ENCODE measurements at places on chromosomes 11 and 22.

GRCh38 chr11:33652930-33653329 is 47.7 kb downstream of the C11orf91 start:
- no peak for DNase-seq

DNA sequence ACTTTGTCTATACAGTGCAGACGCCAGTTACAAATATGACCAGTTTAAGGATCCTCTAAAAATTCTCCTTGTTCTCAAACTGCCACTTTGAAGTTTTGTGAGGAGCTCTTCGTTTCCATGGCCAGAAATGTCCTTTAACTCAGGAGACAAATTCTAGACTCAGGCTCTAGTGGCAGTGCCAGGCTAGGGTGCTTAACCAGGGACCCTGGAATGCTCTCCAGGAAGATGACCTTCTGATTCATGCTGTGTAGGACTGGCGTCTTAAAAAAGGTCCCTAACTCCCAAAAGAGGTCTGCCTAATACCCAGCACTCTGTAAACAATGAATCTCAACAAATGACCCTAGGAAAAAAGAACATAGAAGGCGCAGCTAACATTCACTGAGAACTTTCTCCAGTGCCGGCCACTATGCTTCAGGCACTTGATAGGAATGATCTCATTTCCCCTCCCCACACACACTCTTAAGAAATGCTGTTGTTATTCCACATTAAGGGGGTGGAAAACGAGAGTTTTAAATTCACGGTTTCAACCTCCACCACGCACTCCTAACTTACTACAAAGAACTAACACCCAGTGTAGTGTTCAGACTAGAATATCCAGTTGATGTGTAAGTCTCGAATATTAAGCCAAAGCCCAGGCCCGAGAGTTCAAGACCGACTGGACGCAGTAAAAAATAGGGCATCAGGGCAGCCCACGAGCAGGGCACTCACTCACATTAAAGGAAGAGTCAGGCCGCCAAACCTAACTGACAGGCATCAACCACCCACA is 747 bp downstream of the NXF1 start:
- no peak for DNase-seq

DNA sequence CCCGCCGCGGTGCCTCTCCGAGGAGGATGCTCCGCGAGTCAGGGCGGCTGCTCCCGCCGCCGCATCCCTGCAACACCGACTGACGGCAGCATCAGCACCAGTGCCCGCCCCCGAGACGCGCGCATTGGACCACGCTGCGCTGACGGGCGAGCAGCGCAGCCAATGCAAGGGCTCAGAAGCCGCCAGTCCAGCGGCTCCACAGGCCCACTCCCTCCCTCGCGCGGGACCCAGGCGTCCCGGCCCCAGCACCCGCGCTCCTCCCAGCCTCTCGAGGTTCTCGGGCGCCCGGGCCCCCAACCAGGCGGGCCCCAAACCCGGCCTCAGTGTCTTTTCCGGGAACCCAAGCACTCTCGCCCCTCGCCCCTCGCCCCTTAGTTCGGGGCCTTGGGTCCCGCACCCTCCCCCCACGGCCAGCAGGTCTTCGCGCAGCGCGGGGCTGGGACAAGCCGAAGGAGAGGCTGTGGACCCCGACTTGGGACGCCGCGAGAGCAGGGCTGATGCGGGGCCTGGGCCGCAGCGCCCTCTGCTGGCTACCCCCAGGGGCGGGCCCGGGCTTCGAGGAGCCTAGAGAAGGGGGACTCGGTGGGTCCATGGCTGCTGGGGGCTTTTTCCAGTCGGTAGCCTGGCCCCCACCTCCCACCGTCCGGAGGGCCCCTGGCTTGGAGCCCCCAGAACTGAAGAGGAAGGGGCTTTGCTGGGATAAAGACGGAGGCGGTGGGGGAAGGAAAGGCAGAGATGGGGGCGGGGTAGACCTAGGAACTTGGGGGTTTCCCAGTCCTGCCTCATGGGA is at the start of gene NRXN2:
TSS of gene NRXN2 (minus strand) at position 81 of the 790 bp plus-strand sequence. CDS start 9,498 bp downstream, outside the sequence.
- peak; percentile 93 for DNase-seq

DNA sequence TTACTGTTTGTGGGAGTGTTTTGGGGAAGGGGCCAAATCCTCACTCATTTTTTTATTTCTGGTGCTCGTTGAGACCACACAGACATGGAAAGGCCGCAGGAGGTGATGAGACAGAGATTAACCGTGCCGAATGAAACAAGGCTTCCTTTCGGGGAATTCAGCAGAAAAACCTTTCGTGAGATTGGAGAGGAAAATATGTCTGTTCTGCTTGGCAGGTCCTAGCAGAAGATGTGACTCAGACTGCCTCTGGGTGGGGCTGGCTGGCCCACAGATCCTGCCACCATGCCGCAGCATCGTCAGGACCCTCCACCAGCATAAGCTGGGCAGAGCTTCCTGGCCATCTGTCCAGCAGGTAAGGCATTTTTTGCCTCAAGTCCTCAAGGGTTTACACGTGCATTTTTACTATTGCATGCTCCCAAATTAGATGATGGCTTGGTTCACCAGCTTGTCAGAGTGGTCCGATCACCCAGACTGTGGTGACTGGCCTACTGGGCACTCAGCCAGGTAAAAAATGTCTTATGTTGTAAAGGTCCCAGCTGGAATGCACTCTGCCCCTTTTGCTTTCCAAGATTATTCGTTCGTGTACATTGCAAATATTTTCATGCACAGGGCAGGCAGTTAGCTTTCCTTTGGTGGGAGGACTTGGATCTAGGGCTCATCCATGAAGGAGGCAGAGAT is 1.5 kb downstream of the DDB2 start:
- peak; percentile 22 for DNase-seq

DNA sequence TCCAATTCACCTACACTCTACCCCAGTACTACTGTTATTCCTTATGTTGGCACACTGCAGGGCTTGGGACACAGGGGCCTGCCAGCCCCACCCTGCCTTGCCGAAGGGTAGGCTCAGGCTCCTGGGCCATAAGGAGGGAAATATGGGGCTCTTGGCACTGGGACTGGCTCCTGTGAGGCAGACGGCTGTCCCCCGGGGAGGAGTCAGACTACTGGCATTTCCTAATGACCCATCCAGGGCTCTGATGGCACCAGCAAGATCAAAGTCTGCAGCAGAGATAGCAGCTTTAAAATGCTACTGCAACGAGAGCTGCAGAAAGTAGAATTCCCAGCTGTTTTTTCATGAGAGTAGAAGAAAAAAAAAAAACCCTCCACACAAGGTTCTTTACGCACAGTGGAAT is 42.2 kb upstream of the CYP2D6 start:
- DNase-seq: no peak

GRCh38 chr22:41907436-41908401 is 7.2 kb downstream of the SHISA8 start:
- no peak for DNase-seq

DNA sequence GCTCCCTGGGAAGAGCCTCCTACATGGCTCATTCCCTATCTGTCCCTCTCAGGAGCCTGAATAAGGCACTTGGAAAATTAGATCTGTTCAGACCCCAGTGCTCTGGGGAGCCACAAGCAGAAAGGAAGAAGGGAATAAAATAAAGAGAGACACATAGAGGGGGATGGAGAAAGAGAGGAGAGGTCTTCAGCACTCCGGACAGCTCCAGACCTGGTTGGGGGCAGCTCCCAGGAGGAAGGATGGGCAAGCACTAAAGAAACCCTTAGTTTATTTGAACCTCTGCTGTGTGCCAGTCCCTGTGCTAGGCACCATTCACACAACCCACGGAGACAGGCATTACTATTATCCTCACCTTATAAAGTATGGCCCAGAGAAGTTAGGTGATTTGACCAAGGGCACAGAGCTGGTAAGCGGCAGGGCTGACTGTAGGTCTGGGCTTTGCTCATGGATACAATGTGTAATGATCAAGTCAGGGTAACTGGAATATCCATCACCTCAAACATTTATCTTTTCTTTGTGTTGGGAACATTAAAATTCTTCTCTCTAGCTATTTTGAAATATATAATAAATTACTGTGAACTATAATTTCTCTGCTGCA is 53.7 kb upstream of the LRRC32 start:
- DNase-seq: no peak

DNA sequence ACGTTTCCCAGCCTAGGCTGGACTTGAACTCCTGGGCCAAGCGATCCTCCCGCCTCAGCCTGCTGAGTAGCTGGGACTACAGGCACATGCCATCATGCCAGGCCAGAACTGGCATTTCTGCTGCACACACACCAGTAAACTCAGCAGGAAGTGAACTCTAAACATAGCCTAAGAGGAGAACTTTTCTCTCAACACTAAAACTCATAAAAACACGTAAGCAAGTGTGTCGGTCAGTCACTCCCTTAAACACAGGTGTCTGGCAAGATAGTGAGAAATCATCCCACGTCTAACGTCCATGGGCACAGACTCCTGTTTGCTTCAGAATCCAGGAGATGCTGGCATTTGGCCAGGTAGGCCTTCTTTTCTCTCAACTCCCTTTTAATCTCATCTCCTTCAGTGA is 104.8 kb downstream of the RPL27A start:
- DNase-seq: no peak

DNA sequence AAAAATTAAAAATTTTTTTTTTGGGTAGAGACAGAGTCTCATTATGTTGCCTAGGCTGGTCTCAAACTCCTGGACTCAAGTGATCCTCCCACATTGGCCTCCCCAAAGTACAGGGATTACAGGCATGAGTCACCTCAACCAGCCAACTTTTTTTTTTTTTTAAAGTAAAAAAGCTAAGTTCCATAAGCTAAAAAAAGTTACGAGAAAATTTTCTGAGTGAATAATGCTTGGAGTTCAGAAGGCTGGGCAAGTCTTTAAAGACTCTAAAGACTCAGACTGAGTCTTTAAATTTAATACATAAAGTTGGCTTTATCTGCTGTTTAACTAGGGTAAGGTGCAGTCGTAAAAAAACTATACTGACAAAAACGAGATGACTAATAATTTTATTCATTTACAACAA is 5.6 kb downstream of the DDX6 start:
- DNase-seq: no peak

- DNase-seq: no peak
These were observed 648 bp downstream of the DLG2 start for GRCh38 chr11:85626496-85626895.

DNA sequence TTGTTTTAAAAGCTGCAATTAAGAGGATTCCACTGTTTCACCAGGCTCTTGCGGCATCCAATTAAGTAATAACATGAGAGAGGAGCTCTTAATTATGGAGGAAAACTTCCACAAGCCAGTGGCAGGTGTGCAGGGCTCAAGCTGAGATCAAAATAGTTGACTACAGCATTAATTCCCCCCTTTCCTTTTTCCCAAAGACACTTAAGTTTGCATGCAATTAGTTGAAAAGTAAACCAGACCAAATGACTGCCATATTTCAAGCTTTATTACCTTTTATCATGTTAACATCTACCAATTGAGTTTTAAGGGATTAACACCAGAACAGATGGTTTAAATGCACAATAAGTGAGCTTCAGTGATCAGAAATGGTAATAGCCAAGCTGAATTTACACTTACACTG is 32.1 kb downstream of the FAM168A start:
- no peak for DNase-seq

GRCh38 chr11:114612686-114613085 is 17.1 kb upstream of the NXPE4 start:
- no peak for DNase-seq

- no peak for DNase-seq
These were observed 373.1 kb downstream of the ETS1 start for GRCh38 chr11:128214263-128214662.

- no peak for DNase-seq
These were observed 4.1 kb downstream of the BEST1 start for GRCh38 chr11:61954106-61954850.

GRCh38 chr11:78314762-78315161 is 102.9 kb downstream of the GAB2 start:
- DNase-seq: no peak

DNA sequence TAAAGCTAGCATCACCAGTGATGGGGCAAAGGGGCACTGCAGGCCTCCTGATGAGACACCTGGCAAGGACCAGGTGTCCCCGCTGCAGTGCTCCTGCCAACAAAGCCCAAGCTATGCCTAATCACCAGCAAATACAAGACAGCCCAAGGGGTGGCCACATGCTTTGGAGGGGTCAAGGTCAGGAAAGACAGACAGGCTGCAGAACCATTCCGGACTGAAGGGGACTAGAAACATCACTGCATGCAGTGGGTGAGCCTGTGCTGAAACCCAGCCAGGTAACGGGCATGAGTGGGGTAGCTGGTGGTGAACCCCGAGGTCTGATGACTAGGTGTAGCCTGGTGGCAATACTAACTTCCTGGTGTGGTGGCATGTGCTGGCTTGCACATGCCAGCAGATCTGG is 111.1 kb downstream of the MED15 start:
- DNase-seq: no peak

DNA sequence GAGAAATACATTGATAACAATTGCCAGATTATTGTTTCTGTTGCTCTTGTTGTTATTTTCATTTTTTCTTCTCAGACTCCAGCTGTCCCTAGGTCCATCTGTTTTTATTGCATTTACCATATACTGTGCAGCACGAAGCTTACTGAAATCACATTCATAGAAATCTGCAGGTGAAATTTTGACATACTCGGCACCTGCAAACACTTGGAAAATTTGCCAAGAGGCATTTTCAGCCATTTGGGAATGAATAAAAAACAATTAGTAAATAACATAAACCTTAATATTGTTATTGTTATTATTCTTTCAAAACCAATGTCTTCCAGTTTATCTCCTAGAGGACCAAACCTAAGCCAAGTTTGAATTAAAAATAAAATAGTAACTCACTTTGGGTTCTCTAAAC is 2357.2 kb downstream of the LRRC4C start:
- DNase-seq: no peak

- DNase-seq: no peak
These were observed 13.9 kb downstream of the IFITM10 start for GRCh38 chr11:1736447-1736992.

DNA sequence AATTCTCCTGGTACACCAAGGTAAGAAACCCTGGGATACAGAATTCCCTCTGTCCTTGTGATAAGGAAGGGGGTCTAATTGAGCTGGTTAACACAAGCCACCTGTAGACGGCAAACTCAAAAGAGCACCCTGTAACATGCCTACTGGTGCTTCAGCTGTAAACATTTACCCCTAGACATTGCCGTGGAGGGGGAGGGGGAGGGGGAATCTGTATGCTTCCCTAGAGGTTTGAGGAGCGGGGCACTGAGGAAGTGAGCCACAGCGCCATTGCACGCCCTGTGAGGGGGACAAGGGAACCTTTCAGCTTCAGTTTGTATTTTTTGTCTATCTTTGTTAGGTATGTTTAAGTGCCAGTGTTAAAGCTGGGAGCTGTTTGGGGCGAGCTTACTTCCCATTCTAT is 99.8 kb downstream of the AASDHPPT start:
- DNase-seq: no peak

- no peak for DNase-seq
These were observed 29.1 kb downstream of the RAB38 start for GRCh38 chr11:88146106-88146505.

DNA sequence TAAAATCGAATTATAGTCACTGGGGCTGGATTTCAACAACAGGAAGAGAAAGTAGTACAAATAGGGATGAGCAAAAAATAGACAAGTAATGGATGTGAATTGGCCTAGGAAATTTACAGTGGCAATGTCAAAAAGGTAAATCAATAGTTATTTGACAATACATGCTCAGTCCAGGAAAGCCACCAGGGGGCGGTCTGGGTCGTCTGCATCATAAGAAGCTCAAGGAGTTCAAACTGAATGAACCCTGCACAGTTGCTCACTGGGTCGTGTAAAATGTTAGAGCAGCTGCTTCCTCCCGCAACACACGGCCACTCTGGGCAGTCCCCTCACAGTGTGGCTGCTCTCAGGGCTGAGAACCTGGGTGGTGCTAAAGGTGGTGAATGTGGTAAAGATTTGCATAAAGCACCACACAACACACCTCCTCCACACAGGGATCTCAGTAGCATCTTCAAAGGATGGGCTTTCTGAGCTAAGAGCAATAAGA is 85.9 kb downstream of the ZNF280B start:
- DNase-seq: no peak
